Right lobe of liver (tissue), 6 donors: ENCODE measurements at places on chromosomes 4 and X. TPM values are rescaled to one million over a fixed set of nuclear protein-coding genes. Genes with fewer than 3 reads are reported as not detected.
A peak's percentile ranks its signal among the peaks of the same experiment; 100 is the strongest.

- no peak overlapping the region for H3K4me3 ChIP-seq
- DNase-seq: no peak
These were observed 1198.2 kb downstream of the ADGRL3 start for GRCh38 chr4:62398318-62398717.

DNA sequence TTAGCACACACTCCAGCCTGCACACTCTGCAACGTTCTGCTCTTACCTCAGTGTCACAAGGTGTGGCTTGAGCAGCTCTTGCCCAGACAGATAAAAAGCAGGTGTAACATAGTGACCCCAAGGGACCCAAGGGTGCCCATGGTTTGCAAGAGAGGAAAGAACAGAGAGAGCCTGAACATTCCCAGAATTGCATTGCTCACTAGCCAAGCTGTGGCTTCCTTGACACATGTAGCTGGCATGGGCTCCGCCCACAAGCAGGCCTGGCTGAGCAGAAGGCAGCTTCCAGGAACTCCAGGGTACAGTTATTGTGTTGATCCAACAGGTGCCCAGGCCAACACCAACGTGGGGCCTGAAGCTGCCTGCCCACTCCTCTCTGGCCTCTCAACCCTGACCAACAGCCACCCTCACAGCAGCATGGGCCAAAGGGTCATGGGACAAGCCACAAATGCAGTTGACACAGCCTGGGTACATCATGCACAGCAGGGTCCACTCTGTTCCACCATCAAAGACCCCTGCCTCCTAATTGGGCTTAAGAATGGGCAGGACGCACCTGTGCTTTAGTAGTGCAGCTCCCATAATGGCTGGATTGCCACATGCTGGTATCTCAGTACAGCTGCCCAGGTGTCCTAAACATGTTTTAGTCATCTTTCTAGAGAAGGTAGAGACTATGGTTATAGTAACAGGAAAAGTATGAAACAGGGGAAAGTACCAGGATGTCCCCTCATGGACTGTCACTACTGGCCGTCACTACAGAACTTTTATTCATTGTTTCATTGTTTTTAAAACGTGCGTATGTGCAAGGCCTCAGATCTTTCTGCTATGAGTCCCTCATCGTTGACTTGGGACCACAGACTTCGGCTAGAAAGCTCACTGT lies 73.7 kb upstream of the ACSL1 start:
- H3K36me3 ChIP-seq: no peaks in the 10 kb centered on the region
- H3K4me1 ChIP-seq: no peaks in the 10 kb centered on the region
- no peaks in the 10 kb centered on the region for H3K27me3 ChIP-seq
- peak; percentile 88 for DNase-seq
- H3K4me3 ChIP-seq: peak overlapping the region; percentile 55

The SSX4 gene
- total RNA-seq: not detected

- H3K4me1 ChIP-seq: no peaks in the 10 kb centered on the region
- no peak for DNase-seq
- H3K36me3 ChIP-seq: no peaks in the 10 kb centered on the region
These were observed 31.1 kb upstream of the SPANXB1 start for GRCh38 chrX:140971099-140971795.

DNA sequence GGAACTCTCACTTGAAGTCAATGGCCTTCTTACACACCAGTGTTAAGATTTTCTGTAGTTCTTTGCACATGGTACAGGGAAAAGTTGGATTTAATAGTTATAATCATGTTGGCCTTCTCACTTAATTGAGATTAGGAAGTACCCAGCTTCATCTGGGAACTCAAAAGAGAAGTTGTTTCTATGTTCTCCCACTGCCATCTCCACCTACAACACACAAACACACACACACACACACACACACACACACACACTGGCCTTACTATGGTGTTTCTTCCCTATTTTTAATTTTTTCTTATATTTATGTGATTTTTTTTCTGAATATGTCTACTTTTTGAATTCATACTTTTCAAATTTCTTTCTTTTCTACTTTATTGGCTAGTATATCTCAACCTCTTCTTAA lies 10.0 kb upstream of the CHIC2 start:
- H3K4me1 ChIP-seq: no peaks in the 10 kb centered on the region
- DNase-seq: no peak
- H3K36me3 ChIP-seq: no peaks in the 10 kb centered on the region
- no peak overlapping the region for H3K27ac ChIP-seq
- no peaks in the 10 kb centered on the region for H3K27me3 ChIP-seq

- H3K27me3 ChIP-seq: no peaks in the 10 kb centered on the region
- no peak overlapping the region for H3K27ac ChIP-seq
- no peaks in the 10 kb centered on the region for H3K36me3 ChIP-seq
- H3K4me3 ChIP-seq: no peak overlapping the region
- H3K4me1 ChIP-seq: no peaks in the 10 kb centered on the region
- DNase-seq: peak; percentile 50
These were observed 13.5 kb downstream of the STIM2 start for GRCh38 chr4:26874110-26874509.

- no peak overlapping the region for H3K4me3 ChIP-seq
- H3K4me1 ChIP-seq: no peaks in the 10 kb centered on the region
These were observed 10.0 kb downstream of the GPR82 start for GRCh38 chrX:41733939-41734338.

DNA sequence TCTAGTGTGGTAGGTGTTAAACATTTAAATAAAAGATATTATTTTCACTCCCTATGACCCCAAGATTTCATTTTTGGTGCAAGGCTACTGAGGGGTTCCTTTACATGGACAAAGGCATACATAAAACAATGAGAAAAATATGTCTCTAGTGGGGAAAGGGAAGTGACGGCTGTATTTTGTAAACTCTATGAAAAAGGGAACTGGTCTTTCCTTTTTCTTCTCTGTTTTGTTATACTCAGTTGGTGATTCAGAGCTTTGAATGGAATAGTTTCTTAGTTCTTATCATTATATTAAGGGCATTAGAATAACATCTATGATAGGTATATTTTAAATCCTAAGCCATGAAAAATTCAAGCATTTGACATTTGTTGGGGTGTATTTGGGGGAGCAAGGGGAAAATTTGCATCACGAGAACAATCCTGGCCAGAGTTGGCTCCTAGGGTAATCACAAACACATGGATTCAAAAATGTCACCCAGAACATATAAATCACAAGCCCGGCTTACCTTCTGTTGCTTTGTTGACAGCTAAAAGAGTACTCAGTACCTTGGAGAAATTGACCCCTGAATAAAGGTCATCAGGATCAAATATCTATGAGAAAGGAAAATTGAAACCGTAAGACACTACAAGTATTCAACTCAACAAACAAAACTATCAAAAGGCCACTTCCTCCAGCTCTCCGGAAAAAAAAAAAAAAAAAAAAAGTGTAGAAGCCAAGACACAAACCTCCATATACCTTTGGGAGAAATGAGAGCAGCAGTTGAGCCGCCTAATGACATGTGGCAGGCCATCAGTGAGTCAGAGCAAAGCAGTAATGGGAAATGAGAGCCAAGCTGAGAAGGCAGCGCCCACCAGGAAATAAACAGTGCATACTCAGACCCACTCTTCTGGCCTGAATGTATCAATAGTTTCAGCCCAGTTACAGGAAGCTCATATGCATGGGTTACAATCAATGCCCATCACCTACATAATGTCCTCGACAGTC lies 33.4 kb downstream of the ARHGEF6 start:
- no peak overlapping the region for H3K4me3 ChIP-seq
- H3K27me3 ChIP-seq: no peaks in the 10 kb centered on the region
- no peaks in the 10 kb centered on the region for H3K4me1 ChIP-seq
- no peaks in the 10 kb centered on the region for H3K36me3 ChIP-seq
- H3K27ac ChIP-seq: no peak overlapping the region

DNA sequence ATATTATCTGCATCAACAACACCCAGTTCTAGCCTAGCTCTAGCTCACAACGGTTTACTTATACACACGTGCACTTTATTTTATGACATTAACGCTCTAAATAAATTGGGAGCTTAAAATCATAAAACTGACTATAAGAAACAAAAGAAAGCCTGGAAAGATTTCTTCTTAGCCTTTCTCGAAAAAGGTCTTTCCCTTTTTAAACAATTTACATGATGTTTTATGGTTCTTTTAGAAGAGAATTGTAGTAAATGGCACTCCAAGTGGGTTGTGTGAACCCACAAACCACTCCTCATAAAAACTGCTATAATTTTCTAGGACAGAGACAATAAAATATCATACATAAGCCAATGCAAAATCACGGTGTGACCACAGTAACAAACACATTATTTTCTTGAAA lies 23.1 kb downstream of the STX18 start:
- H3K27me3 ChIP-seq: no peaks in the 10 kb centered on the region
- DNase-seq: no peak
- H3K4me1 ChIP-seq: no peaks in the 10 kb centered on the region
- H3K27ac ChIP-seq: no peak overlapping the region
- H3K4me3 ChIP-seq: no peak overlapping the region
- H3K36me3 ChIP-seq: no peaks in the 10 kb centered on the region

The MAP9 gene
- total RNA-seq: 1.1 TPM

The C4orf51 gene
- not detected for total RNA-seq

The UBQLN2 gene
- total RNA-seq: 12.8 TPM

DNA sequence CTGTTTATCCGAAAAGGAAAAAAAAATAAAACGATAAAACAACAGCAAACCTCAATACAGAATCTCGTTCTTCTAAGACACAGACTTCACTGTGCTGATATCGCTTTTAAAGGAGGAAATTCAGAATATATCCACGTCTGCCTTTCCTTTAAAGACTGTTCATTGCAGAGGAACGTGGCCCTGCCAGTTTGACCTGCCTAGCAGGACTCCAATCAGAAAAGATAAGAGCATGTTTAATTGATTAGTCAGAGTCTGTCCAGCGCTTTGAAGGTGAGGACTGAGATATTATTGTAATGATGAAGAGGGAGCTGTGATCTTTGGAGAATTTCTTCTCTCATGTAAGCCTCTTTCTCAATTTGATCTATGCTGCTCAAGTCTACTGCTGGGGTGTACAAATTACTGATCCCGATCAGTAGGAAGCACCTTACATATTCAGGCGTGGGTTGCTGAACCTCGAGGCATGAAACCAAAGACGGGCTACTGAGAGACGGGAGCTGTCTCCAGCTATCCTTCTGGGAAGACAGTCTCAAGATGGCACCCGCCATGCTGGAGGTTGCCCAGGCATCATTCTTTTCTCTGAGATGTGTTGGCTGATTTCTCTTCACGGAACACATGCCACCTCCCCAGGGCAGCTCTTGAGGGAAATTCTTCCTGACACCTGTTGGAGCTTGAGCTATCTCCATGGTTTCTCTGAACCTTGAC lies 146.1 kb downstream of the SHOX start:
- DNase-seq: no peak
- no peak overlapping the region for H3K27ac ChIP-seq
- H3K36me3 ChIP-seq: no peaks in the 10 kb centered on the region
- H3K27me3 ChIP-seq: no peaks in the 10 kb centered on the region
- H3K4me1 ChIP-seq: no peaks in the 10 kb centered on the region

The FREM3 gene
- not detected for total RNA-seq

The MAGEC2 gene
- total RNA-seq: not detected

DNA sequence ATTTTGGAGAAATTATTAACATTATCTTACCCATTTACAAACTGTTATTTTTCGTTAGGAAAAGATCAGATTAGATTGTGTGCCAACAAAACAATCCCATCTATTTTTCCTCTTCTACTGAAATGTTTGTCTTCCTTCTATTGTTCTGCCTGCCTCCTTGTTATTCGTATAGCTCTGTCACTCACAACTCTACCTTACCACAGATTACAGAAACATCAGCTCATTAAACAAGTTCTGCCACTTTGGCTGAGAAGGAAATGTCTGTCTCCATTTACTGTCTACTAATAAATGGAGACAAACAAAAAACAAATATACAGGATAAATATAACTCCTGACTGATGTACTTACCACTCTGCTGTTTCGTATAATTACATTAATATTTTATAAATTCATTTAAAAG lies 211.4 kb downstream of the ENOX2 start:
- no peak overlapping the region for H3K4me3 ChIP-seq
- no peak overlapping the region for H3K27ac ChIP-seq
- no peaks in the 10 kb centered on the region for H3K4me1 ChIP-seq
- DNase-seq: no peak
- no peaks in the 10 kb centered on the region for H3K27me3 ChIP-seq

- no peaks in the 10 kb centered on the region for H3K36me3 ChIP-seq
- H3K4me3 ChIP-seq: no peak overlapping the region
- H3K27ac ChIP-seq: no peak overlapping the region
- DNase-seq: no peak
- no peaks in the 10 kb centered on the region for H3K4me1 ChIP-seq
- no peaks in the 10 kb centered on the region for H3K27me3 ChIP-seq
These were observed 34.1 kb upstream of the SORCS2 start for GRCh38 chr4:7158081-7158750.

DNA sequence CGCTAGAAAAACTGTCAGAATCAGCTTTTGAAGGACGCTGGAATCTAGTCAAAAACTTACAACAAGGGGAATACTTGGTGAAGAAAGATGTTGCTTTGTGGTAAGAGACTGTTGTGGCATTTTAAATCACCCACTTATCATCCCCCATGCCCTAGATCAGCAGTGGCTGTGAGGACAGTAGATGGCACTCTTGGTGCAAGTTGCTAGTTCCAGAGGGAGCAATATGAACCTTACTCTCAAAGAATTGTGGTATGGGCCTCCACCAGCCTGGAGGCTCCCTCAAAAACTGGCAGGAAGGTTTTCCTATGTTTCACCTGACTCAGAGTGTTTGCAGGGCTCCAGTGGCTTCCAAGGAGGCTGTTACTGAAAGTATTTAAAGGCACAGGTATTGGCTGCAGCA lies 37.7 kb upstream of the SLC16A2 start:
- no peak overlapping the region for H3K27ac ChIP-seq
- no peaks in the 10 kb centered on the region for H3K4me1 ChIP-seq
- peak; percentile 46 for DNase-seq
- no peaks in the 10 kb centered on the region for H3K36me3 ChIP-seq
- no peaks in the 10 kb centered on the region for H3K27me3 ChIP-seq
- H3K4me3 ChIP-seq: no peak overlapping the region

DNA sequence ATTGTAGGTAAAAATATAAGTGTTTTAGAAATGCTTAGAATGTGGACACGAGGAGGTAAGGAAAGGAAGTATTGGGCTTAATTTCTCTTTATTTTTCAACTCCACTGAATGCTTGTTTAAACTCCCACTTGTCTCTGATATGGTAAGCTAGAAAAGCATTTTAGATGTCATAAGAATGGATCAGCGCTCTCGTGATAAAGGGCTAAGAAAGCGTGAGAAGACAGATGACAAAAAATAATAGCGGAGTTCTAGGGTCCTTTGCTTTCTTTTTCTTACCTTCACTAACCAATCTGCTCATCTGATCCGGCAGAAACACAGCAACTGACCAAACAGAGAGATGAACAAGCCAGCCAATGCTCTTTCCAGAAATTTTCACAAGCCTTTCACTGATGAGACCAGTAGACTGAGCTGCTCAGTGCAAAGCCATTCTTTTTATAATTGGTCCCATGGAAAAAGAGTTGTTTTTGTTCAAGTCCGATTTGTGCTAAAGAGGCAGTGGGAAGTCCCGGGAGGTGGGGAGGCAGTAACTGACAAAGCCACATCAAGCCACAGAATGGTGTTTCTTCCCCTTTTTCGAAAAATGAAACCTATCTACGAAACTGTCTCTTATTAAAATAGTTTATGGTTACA lies at the start of gene TASL:
TSS of gene TASL (minus strand) at position 405 of the 630 bp plus-strand sequence. CDS start 17,411 bp downstream, outside the sequence.
- peaks cover 9% of the 10 kb centered on the region for H3K4me1 ChIP-seq
- no peaks in the 10 kb centered on the region for H3K27me3 ChIP-seq
- DNase-seq: no peak
- no peaks in the 10 kb centered on the region for H3K36me3 ChIP-seq
- peak within 1 kb of the TSS; percentile 31 for H3K27ac ChIP-seq

The TEC gene
- total RNA-seq: 1.5 TPM

The GYG2 gene
- 27.7 TPM for total RNA-seq

The ADH6 gene
- total RNA-seq: 213 TPM

The GLUD2 gene
- total RNA-seq: 3.2 TPM

- H3K27me3 ChIP-seq: no peaks in the 10 kb centered on the region
- no peak overlapping the region for H3K4me3 ChIP-seq
- DNase-seq: no peak
- peaks cover 15% of the 10 kb centered on the region for H3K4me1 ChIP-seq
These were observed 31.6 kb upstream of the IRAK1 start for GRCh38 chrX:154051201-154051810.

The ZNF157 gene
- not detected for total RNA-seq
